Placental epithelial cell (primary cell): ENCODE measurements at places on chromosomes 7 and 10. TPM values are rescaled to one million over a fixed set of nuclear protein-coding genes. Genes with fewer than 3 reads are reported as not detected.

Gene IFIT1B
- total RNA-seq = 0.11 TPM in 1 of 2 replicates, not detected in the other

Gene RNF133
- total RNA-seq = 3.0 and 23.9 TPM in 2 replicates

Gene TMEM130
- total RNA-seq = not detected in 2 replicates

Gene ECD
- 23.9 and 33.6 TPM in 2 replicates for total RNA-seq

Gene HOXA11
- 0.11 TPM in 1 of 2 replicates, not detected in the other for total RNA-seq

Gene SPDYE2
- not detected in 2 replicates for total RNA-seq

Gene CBX3
- total RNA-seq = 67.1 and 72.8 TPM in 2 replicates

Gene ABHD11
- total RNA-seq = 14.1 and 16.1 TPM in 2 replicates

Gene ZC3HAV1L
- total RNA-seq = 50.3 and 55.2 TPM in 2 replicates

Gene SPDYE9
- total RNA-seq = not detected in 2 replicates

Gene ANK3
- total RNA-seq = 109 and 239 TPM in 2 replicates

Gene GPRIN2
- 4.7 TPM in 1 of 2 replicates, not detected in the other for total RNA-seq

Gene TAS2R5
- 2.6 and 3.5 TPM in 2 replicates for total RNA-seq

Gene GPR26
- not detected in 2 replicates for total RNA-seq

Gene PDSS1
- total RNA-seq = 3.5 and 4.0 TPM in 2 replicates

Gene ELAPOR2
- 2.6 and 2.7 TPM in 2 replicates for total RNA-seq

Gene CXCL12
- 0.79 TPM in 1 of 2 replicates, not detected in the other for total RNA-seq

Gene THSD7A
- under 0.01 TPM in 1 of 2 replicates, not detected in the other for total RNA-seq

Gene ASB15
- total RNA-seq = 0.11 TPM in 1 of 2 replicates, not detected in the other

Gene CALHM3
- total RNA-seq = 0.22 and 0.39 TPM in 2 replicates

Gene OR9A2
- 1.2 TPM in 1 of 2 replicates, not detected in the other for total RNA-seq

Gene NUDT1
- total RNA-seq = 7.1 and 26.9 TPM in 2 replicates

Gene FRAT2
- 10.2 and 10.8 TPM in 2 replicates for total RNA-seq

Gene OR2A1
- not detected in 2 replicates for total RNA-seq

Gene EBLN1
- total RNA-seq = not detected in 2 replicates

Gene AGR3
- 2.7 and 8.0 TPM in 2 replicates for total RNA-seq
